ENCODE measurements at places on chromosomes 4 and X.

GRCh38 chr4:68250151-68250930, 4.8 kb upstream of the TMPRSS11B start:
- no peak for DNase-seq

DNA sequence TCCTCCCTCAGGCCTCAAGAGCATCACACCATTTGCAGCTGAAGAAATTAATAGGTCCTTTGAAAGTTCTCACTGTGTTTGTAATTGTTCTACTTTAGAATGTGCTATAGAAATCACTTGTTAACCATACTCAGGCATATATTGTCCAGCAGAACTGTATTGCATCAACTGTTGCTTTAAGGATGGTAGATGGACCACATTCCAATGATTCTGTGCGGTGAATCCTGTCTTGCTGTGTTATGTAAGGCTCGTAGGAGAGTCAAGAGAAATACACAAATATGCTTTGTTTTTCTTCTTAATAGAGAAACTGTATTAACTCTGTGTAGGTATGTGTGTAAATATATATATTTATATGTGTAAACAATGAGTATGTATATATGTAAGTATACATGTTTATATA, 6.3 kb upstream of the ADGRA3 start:
- no peak for DNase-seq

DNA sequence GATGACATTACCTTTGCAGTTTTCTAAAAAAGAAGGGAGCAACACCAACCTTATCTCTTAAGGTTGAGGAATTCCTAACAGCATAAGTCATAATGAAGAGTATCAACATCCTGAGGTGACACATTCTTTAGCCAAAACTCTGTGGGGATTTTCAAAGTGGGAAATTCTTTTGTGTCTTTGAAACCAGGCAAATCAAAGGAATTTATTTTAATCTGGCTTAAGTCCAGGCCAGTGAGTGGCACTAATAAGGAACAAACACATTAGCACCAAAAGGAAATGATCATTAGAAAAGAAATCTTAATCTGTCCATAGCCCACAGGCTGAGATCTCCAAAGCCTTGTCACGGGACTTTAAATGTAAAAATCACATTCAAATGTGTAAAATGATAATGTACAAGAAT, 110.1 kb downstream of the LARP7 start:
- no peak for DNase-seq

GRCh38 chr4:174657472-174657871, 135.2 kb upstream of the HPGD start:
- no peak for DNase-seq

GRCh38 chr4:152089584-152089983, 328.8 kb upstream of the GATB start:
- DNase-seq, result no peak

GRCh38 chr4:16627999-16628398, 270.4 kb downstream of the LDB2 start:
- no peak for DNase-seq

DNA sequence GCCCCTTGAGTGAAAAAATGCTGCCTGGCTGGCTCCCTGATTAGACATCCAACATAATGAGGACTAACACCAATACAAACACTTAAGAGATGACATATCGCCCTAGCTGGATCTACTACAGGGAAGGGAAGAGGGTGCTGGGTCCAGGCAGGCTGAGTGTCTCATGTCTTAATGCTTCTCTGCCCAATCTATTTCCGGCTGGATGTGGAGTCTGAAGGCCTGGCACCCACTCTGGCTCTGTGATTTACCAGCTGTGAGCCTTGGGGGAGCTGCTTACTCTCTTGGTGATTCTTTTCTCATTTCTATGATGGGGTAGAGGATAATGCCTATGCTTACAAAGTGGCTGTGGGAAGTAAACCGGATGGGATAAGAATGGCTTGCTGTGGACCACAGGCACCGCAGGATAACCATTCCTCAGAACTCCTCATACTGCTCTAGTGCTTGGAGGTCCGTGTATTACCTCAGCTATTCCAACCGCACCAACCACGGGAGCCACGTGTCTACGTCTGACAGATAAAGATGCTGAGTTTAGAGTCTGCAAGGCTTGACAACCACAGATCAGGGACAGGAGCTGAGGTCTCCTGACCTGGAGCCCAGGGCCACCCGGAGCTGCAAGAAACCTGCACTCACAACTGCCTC, 161.7 kb downstream of the AFAP1 start:
- no peak for DNase-seq

Data from activated CD8-positive, alpha-beta T cell treated with anti-CD3 and anti-CD28 coated beads, Interleukin-2, amount 10 ng/mL, durations not matched to agents 7 days and 5 days (primary cell).